ENCODE measurements at places on chromosomes 7 and 10. TPM values are rescaled to one million over a fixed set of nuclear protein-coding genes. Genes with fewer than 3 reads are reported as not detected.
A peak's percentile ranks its signal among the peaks of the same experiment; 100 is the strongest.

Gene RAPGEF5
- total RNA-seq = 0.53 TPM

Gene NEBL
- 3.0 TPM for total RNA-seq

Gene CFAP70
- total RNA-seq = 1.2 TPM

Gene FAM25G
- total RNA-seq = not detected

Gene GPC2
- total RNA-seq = 7.0 TPM

Gene TSPAN13
- 1.2 TPM for total RNA-seq

Gene GLI3
- 0.64 TPM for total RNA-seq

Gene COL13A1
- not detected for total RNA-seq

Gene CPVL
- not detected for total RNA-seq

Gene PAPOLB
- not detected for total RNA-seq

Gene PRKAR2B
- total RNA-seq = 1.7 TPM

Gene GPR85
- 0.09 TPM for total RNA-seq

DNA sequence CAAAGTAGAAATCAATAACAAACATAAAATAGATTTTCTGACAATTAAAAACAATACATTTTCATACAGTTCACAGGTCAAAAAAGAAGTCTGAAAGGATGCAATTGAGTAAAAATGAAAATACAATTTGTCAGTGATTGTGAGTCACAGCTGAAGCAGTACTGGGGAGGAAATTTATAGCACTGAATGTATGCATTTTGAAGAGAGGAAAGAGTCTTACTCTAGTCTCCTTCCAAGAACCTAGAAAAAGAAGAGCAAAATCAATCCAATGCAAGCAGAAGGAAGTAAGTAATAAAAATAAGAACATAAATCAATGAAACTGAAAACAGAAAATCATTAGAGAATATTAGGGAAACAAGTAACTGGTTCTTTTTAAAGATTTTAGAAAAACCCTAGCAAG is 507.2 kb upstream of the IGFBP3 start:
- no peak for DNase-seq

DNA sequence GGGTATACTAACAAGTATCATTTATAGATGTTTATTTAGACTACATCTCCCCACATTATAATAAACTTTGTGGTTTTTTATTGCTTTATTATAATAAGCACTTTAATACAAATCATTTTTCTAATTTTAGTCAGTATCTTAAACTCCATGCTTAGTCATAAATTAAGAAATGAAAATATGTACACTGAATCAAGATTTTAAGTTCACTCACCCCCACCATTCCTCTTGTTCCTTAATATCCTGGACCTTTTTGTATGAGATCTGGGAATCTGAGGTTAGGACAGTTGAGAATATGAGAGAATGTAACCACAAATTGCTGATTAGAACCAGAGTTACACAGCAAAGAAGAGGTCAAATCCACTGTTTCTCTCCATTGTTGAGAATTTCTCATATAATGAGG is 93.6 kb upstream of the WNT16 start:
- no peak for DNase-seq

GRCh38 chr7:143435266-143435665 is 8.0 kb upstream of the TAS2R60 start:
- DNase-seq = no peak

DNA sequence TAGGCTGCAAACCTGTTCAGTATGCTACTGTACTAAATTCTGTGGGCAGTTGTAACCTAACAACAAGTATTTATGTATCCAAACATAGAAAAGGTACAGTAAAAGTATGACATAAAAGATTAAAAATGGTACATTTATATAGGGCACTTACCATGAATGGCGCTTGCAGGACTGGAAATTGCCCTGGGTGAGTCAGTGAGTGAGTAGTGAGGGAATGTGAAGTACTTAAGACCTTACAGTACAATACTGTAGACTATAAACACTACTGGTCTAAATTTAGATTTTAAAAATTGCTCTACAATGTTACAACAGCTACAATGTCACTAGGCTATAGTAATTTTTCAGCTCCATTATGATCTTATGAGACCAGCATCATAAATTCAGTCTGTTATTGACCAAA is 146.0 kb upstream of the GNAI1 start:
- no peak for DNase-seq

DNA sequence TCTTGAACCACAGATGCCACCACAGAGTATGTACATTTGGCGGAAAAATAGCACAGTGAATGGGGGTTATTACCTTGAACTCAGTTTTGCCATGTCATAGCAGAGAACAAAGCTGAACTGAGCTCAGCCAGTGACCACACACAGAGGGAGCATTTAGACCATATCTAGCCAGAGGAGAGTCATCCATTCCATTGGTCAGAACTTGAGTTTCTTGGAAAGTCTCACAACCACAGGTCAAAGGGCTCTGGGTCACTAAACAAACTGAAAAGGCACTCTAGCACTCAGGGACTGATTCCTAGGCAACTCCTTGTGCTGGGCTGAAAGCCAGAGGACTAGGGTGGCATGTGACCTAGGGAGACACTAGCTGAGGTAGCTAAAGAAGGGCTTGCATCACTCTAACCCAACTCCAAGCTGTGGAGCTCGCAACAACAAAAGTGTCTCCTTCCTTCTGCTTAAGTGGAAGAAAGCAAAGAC is 239.7 kb upstream of the SEMA3D start:
- no peak for DNase-seq

DNA sequence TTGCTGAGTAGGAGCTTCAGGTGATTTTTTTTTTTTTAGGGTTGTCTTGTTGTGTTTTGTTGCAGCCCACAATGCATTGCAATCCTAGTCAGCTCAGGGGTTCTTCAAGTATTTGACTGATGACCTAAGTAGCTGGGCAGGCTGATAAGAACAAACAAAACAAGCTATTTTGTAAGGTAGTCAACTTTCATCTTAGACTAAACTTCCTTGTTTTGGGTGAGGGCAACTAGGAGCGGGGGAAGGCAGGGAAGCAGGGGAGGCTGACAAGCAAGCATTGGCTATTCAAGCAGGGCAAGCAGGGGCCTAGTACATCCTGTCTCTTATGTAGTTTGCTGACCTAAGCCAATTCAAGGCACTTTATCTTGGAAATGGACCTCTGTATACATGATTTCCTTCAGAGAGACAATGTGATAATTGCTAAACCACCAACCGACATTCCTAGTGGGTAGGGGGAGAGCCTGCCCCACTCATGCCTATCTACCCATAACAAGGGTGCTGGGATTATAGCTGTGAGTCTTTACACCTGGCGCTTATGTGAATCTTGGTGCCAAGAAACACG is 163.3 kb upstream of the PRKCQ start:
- no peak for DNase-seq

GRCh38 chr10:78891741-78892140 is 177.0 kb upstream of the ZMIZ1 start:
- DNase-seq = no peak

DNA sequence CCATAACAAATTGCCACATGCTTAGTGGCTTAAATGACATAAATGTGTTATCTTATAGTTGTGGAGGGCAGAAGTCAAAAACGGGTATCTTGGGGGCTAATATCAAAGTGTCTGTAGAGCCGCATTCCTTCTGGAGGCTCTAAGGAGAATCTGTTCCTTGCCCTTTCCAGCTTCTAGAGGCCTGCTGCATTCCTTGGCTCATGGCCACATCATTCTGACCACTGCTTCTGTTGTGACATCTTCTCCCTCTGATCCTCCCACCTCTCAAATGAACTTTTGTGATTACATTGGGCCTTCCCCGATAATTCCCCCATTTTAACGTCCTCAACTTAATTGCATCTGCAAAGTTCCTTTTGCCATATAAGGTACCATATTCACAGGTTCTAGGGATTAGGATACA is 76.1 kb downstream of the CYP26A1 start:
- no peak for DNase-seq

DNA sequence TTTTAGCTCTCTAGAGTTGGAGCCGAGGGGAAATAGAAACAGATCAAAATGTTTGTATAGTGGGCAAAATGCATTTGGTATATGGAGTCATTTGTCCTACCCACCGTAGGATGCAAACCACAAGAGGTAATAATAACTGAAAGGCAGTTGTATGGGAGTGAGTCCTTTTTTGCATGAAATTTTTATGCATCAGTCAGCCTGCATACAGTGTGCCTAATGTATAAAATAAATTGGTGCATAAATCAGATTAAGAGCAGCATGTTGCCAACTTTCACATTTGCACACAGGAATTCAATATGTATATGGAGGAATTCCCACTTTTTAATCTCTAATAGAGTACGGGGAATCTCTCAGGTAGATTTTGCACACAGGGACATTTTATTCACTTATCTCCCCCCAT is 262.8 kb downstream of the LRMDA start:
- DNase-seq = no peak

- DNase-seq = peak; percentile 20
Observed at GRCh38 chr10:118595598-118596425, at the start of gene PRLHR. Gene PRLHR, minus strand, starts transcription at chr10:118595648. Its CDS starts 404 bp downstream, at chr10:118595244.

DNA sequence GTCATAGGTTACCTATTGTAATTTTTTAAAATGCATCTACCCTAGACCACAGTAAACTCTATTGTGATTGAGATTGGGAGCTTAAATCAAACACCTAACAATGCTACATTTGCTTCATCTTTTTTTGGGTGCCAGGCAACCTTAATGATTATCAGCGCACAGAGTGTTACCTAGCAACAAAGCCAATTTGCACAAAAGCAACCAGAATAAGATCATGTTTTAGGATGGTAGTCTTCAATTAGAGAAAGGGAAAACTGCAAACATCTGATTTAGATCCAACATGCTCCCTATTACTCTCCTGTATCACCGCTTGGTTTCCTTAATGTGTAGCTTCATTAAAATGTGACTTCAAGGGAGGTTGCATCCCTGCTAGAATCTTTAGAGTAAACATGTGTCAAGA is 226.9 kb downstream of the ABCA13 start:
- no peak for DNase-seq

- DNase-seq = no peak
Observed at GRCh38 chr10:130867446-130868194, 443.9 kb downstream of the TCERG1L start.

DNA sequence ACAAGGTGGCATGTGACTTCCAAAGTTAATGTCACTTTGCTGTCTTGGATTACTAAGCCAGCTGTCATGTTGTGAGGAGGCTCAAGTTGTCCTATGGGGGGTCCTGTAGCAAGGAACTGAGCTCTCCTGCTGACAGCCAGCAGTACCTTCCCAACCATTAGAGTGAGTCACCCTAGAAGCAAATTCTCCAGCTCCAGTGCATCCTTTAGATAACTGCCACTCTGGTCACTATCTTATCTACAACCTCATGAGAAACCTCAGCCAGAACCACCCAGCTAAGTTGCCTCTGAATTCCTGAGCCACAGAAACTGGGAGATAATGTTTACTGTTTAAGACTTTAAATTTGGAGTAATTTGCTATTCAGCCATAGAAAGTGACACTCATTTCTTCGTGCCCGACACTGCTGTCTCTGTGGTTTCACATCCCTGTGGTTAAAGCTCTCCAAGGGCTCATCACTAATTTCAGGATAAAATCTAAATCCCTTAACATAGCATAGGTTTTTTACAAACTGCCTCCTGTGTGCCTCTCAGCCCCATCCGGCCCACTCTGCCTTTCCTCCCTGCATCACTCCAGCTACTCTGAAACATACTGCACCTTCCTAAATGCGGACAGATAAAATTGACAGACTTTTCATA is 83.5 kb downstream of the PRR15 start:
- no peak for DNase-seq

DNA sequence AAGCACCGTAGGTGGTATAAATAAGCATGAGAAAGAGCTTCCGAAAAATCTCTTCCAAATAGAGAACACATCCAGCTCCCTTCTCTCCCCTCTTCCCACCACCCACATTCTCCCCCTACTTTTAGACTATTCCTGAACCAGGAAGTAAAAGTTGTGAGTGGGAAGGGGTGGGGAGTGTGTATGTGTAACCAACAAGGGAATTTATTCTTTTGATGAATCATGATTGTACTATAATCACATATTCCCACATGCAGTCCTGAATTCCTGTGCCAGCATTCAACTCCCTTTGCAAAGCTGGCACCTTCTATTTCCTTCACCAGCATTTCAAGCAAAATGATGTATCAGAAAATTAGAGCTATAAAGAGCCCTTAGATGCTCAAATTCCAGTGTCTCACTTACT is 230.6 kb upstream of the CHRM2 start:
- DNase-seq = no peak

GRCh38 chr10:7787150-7787856 is 490 bp downstream of the KIN start:
- DNase-seq = peak; percentile 18

- no peak for DNase-seq
Observed at GRCh38 chr7:12158334-12159060, 52.6 kb upstream of the TMEM106B start.

DNA sequence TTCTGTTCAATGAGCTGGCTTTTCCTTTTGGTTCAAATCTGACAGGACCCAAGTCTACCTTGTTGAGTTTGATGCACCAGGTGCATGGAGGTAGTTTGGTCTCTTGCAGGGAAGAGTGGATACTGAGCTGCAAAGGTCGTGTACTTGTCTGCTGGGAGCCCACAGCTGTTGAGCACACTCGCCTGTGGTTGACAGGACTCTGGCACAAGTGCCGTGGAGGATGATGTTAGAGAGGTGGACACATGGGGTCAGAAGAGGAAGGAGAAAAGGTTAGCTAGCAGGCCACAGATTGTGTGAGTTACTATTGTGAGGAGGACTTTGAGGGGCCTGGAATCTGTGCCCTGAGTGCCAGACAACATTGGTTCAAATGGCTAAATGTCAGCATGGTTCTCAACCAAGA is 197.3 kb downstream of the CREB5 start:
- no peak for DNase-seq

GRCh38 chr10:93334901-93335327 is 147.2 kb downstream of the MYOF start:
- no peak for DNase-seq

DNA sequence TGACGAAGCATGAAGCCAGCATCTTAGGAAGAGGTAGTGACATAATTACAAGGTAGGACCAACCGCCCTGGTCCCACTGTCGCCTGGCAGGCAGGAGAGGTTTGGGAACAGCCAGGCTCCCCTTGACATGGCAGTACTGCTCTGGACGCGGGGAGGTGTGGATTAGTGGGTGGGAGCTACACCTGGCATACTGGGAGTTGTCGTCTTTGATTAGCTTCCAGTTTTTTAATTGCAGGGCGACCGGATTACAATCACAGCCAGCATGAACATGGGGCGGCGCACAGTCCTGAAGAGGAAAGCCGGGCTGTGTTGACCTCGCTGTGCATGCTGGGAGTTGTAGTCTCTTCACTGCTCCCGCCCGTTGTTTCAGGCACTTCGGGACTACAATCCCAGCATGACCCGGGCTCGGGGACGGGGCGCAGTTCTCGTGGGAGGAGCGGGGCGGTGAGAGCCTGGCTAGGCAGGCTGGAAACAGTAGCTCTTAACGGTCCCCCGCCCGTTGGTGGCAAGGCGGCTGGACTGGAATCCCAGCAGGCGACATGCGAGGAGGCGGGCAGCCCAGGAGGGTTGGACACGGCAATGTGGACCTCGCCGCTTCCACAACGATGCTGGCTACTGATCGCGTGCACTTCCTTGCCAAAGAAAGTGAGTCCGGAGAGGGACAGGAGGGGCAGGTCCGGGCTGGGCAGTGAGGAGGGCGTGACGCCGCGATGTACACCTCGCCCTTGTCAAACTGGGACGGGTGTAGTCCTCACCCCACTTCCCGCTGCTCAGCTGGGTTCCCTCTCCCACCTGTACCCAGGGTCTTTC is 98.0 kb upstream of the ZNF722 start:
- DNase-seq = peak; percentile 91

- no peak for DNase-seq
Observed at GRCh38 chr7:148058092-148058491, 532.5 kb upstream of the C7orf33 start.

- DNase-seq = no peak
Observed at GRCh38 chr10:81479316-81479715, 395.7 kb upstream of the NRG3 start.

All from activated naive CD4-positive, alpha-beta T cell treated with anti-CD3 and anti-CD28 coated beads, Interleukin-2, amount 50 U/mL, for 72 hours (primary cell).